Uterus (tissue), 4 donors: ENCODE measurements at places on chromosomes 5 and 9. TPM values are rescaled to one million over a fixed set of nuclear protein-coding genes. Genes with fewer than 3 reads are reported as not detected.

GRCh38 chr5:57539281-57539701 is 56.7 kb upstream of the ACTBL2 start:
- no peak overlapping the region for H3K4me3 ChIP-seq
- H3K36me3 ChIP-seq: no peaks in the 10 kb centered on the region
- no peak overlapping the region for H3K27ac ChIP-seq
- H3K27me3 ChIP-seq: no peaks in the 10 kb centered on the region
- H3K4me1 ChIP-seq: no peaks in the 10 kb centered on the region

DNA sequence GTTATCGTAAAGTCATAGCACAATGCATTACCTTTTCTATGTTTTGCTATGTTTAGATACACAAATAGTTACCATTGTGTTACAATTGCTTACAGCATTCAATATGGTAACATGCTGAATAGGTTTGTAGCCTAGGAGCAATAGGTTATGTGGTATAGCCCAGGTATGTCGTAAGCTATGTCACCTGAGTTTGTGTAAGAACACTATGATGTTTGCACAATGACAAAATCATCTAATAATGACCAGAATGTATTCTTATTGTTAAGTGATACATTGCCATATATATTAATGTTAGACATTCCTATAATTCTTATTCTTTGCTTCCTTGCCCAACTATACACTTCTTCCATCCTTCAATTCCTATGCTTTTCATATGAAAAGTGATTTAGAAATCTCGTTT is 18.2 kb upstream of the DAB2 start:
- H3K36me3 ChIP-seq: no peaks in the 10 kb centered on the region
- H3K27me3 ChIP-seq: no peaks in the 10 kb centered on the region
- DNase-seq: no peak
- H3K27ac ChIP-seq: no peak overlapping the region
- no peak overlapping the region for H3K4me3 ChIP-seq
- H3K4me1 ChIP-seq: no peaks in the 10 kb centered on the region

SERF1A gene
- 7.6 TPM for total RNA-seq

UNC5A gene
- not detected for total RNA-seq

DNA sequence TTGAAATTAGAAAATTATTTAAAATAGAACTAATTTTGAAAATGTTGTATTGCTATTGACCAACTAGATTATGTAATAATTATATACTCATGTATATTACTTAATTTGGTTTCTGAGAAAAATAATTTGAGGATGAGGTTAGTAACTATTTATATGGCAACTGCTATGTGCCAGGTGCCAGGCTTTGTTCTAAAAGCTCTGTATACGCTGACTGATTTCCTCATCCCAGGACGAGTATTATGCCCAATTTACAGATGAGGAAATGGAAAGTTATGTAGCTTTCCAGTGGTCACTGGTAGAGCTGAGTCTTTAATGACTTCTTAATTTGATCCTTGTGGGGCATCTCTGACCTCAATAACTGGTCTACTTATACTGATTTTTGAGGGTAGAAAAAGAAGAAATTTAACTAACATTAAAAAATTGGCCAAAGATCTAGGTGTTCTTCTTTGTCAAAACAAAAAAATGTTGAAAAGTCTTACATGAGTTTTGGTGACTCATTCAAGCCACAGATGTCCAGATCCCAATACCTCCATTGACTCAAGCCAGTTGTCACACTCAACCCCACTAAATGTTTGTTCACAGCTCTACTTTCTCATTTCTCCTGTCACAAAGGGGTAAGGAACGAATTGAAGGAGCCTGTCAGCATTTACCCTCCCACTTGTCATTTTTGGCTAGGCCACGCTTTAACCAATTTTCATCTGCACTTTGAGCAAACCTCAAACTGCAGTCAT is 228.1 kb upstream of the MEF2C start:
- DNase-seq: no peak
- H3K4me1 ChIP-seq: no peaks in the 10 kb centered on the region
- no peaks in the 10 kb centered on the region for H3K27me3 ChIP-seq
- no peak overlapping the region for H3K27ac ChIP-seq
- no peak overlapping the region for H3K4me3 ChIP-seq
- H3K36me3 ChIP-seq: no peaks in the 10 kb centered on the region

IL7R gene
- total RNA-seq: 1.3 TPM

GRCh38 chr9:71675105-71675856 is 93.0 kb downstream of the CEMIP2 start:
- no peaks in the 10 kb centered on the region for H3K36me3 ChIP-seq
- no peak overlapping the region for H3K4me3 ChIP-seq
- no peak for DNase-seq
- no peak overlapping the region for H3K27ac ChIP-seq
- H3K4me1 ChIP-seq: no peaks in the 10 kb centered on the region
